Stimulated activated CD8-positive, alpha-beta memory T cell treated with anti-CD3 and anti-CD28 coated beads, Interleukin-15, amount 100 ng/mL, for 48 hours (primary cell): ENCODE measurements at places on chromosomes 2 and 18.

- DNase-seq, result no peak
Measured at GRCh38 chr18:28736951-28737350, 560.0 kb upstream of the CDH2 start.

GRCh38 chr2:63977904-63978303 lies 41.3 kb downstream of the VPS54 start:
- no peak for DNase-seq

GRCh38 chr2:234919711-234920110 lies 32.1 kb upstream of the SH3BP4 start:
- DNase-seq, result no peak

- no peak for DNase-seq
Measured at GRCh38 chr2:133458280-133458679, 110.0 kb downstream of the NCKAP5 start.

GRCh38 chr2:209719034-209719433 lies 52.6 kb upstream of the UNC80 start:
- no peak for DNase-seq

DNA sequence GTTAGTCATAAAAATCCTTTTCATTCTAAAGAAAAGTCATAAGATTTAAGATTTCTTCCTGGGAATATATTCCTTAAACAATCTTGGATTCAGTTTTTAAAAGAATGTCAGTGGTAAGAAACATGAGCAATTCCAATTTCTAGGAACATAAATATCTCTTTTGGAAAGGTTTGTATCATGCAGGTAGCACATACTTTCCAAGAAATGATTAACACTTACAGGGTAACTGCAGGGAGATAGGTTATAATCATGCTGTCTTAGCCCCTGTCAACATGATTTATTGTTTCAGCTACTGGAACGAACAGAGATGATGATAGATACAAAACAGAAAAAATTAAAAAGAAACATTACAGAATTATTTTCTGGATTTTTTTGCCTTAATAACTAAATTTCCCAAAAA lies 1537.7 kb downstream of the LRP1B start:
- no peak for DNase-seq

DNA sequence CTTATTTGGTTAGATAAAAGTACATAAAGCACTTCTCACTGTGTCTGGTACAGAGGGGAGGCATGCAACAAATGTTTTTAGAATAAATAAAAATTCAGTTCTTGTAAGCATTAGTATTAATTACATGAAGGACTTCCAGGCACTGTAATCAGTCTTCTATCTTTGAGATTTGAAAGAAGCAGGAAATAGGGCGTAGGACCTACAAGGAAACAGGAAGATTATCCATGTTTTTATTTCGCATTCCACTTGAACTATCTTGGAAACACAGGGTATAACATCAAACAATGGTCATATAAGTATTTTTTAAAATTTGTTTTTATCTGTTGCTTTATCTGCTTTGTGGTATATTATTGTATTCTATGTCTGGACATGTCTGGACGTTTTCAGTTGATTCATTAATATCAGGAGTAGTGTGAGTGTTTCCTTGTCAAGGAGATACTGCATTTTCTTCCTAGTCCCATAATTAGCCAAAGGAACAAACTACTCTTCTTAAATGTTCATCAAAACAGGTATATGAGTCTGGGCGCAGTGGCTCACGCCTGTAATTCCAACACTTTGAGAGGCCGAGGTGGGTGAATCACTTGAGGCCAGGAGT lies 32.5 kb downstream of the BMPR2 start:
- DNase-seq, result no peak

- no peak for DNase-seq
Measured at GRCh38 chr18:48023334-48024008, 93.0 kb upstream of the SMAD2 start.

- DNase-seq, result peak; percentile 15
Measured at GRCh38 chr18:13425357-13426091, 207.0 kb downstream of the LDLRAD4 start.

- DNase-seq, result no peak
Measured at GRCh38 chr2:106705877-106706276, 180.1 kb downstream of the ST6GAL2 start.

GRCh38 chr2:71880846-71881610 lies 266.6 kb downstream of the CYP26B1 start:
- no peak for DNase-seq

- no peak for DNase-seq
Measured at GRCh38 chr2:66461664-66462500, 27.0 kb downstream of the MEIS1 start.

DNA sequence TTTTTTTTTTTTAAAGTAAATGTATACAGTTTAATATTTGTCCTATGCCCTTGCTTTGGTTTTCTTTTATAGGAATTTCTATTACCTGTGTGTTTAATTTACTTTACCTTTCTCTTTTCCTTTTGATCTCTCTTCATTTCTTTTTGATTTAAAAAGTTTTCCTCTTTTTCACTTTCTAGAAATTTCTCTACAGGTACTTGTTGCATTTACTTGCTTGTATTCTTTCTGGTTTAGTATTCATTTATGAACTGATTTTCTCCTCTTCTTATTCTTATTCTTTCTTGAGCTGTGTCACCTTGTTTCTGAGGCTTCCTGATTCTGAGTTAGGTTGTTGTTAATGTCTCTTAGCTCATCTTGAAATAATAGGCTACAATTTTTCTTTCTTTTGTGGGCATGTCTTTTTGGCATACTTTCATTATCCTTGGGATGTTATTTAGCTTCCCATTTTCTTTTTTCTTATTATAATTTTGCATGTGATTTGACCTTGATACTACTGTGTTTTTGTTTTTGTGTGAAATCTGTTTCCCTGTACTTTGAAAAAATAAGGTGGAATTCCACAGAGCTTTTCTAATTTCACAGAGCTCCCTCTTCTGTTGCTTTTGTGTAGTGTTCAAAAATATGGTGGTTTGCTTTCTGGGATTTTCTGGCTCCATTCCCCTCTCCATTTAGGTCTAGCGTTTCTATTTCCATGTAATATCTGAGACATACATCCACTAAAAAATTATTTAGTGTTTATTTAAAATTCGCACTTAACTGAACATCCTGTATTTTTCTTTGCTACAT lies 25.5 kb upstream of the ALMS1 start:
- DNase-seq, result no peak

DNA sequence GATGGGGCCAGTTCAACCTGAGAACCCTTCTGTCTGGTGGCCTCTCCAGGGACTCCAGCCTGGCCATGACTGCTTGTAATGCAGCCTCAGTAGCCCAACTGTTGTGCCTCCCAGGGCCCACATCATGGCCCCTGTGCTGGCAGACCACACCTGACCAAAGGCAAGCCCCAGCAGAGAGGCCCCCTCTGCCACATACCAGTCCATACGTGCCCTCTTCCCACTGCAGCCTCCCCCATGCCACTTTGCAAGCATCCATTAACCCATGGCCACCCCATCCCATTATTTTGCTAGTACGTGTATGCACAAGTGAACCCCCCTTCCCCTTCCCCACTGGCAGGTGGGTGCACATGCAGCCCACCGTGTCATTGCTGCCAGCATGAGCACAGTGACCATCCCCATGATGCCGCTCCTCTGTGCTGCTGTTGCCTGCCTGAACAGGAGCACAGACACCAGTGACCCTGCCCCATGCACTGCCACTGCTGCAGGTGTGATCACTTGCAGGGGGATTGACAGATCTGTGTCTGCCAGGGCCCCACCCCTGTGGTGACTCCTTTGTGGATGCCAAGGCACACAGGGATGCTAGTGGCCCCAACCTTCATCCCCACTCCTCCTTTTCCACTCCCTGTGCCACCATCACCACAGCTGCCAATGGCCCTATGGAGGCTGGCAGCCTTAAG lies 330.0 kb upstream of the DSEL start:
- no peak for DNase-seq

DNA sequence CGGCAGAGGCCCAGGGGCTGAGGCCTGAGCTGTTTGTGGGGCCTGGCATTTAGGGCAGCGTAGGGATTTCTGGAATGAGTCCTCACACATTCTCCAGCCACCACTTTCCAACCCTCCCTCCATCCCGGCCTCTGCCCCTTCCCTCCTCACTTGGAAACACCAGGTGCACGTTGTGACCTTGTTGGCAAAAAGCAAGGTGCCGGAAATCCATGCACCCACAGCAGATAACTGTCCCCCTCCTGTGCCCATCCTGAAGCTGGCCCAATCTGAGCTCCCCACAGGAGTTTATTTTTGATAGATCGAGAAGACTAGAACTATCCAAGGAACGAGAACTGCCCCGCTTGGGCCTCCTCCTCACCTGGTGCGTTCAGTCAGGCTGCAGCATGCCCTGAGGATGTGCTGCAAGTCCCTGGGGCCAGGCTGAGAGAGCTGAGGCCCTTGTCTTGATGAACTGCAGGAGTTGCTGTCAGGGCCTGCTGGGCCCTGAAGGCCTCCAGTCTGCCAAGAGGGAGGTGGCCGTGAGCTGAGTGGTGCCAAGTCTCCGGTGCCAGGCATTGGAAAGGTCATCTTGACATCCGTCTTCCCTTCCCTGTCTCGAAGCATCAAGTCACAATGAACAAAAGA lies 55.8 kb downstream of the CTIF start:
- no peak for DNase-seq
